HCT116 (cell line): ENCODE measurements at places on chromosomes 16 and 17. TPM values are rescaled to one million over a fixed set of nuclear protein-coding genes. Genes with fewer than 3 reads are reported as not detected.

GRCh38 chr17:17440010-17440843, 36.6 kb upstream of the MED9 start:
- peak; percentile 61 for DNase-seq
- no peak overlapping the region for H3K27ac ChIP-seq
- no peak overlapping the region for H3K4me3 ChIP-seq
- no peaks in the 10 kb centered on the region for H3K36me3 ChIP-seq
- H3K27me3 ChIP-seq, result no peaks in the 10 kb centered on the region
- peaks cover 4% of the 10 kb centered on the region for H3K4me1 ChIP-seq

- H3K36me3 ChIP-seq, result no peaks in the 10 kb centered on the region
- H3K4me3 ChIP-seq, result no peak overlapping the region
- H3K27me3 ChIP-seq, result no peaks in the 10 kb centered on the region
- H3K27ac ChIP-seq, result peak overlapping the region; percentile 57
- H3K4me1 ChIP-seq, result peaks cover 18% of the 10 kb centered on the region
- DNase-seq, result peak; percentile 49
These were observed 37.0 kb upstream of the ZNF750 start for GRCh38 chr17:82876602-82877379.

- DNase-seq, result no peak
- peaks cover 8% of the 10 kb centered on the region for H3K4me1 ChIP-seq
- H3K36me3 ChIP-seq, result no peaks in the 10 kb centered on the region
- no peak overlapping the region for H3K4me3 ChIP-seq
- no peaks in the 10 kb centered on the region for H3K27me3 ChIP-seq
- no peak overlapping the region for H3K27ac ChIP-seq
These were observed 33.6 kb upstream of the CCR7 start for GRCh38 chr17:40598619-40599467.

GRCh38 chr16:21989133-21989532, 11.8 kb downstream of the PDZD9 start:
- no peak overlapping the region for H3K4me3 ChIP-seq
- H3K27ac ChIP-seq, result no peak overlapping the region
- H3K4me1 ChIP-seq, result peaks cover 22% of the 10 kb centered on the region
- no peak for DNase-seq

- H3K4me1 ChIP-seq, result peaks cover 100% of the 10 kb centered on the region
- H3K27ac ChIP-seq, result peak overlapping the region; percentile 94
- DNase-seq, result no peak
- H3K36me3 ChIP-seq, result no peaks in the 10 kb centered on the region
- no peak overlapping the region for H3K4me3 ChIP-seq
These were observed 10.0 kb downstream of the BAIAP2 start for GRCh38 chr17:81044764-81045589.

GRCh38 chr16:522320-523096, 5.0 kb upstream of the CAPN15 start:
- DNase-seq, result no peak
- H3K27ac ChIP-seq, result no peak overlapping the region
- H3K4me3 ChIP-seq, result no peak overlapping the region

- no peak for DNase-seq
- no peaks in the 10 kb centered on the region for H3K27me3 ChIP-seq
- H3K36me3 ChIP-seq, result no peaks in the 10 kb centered on the region
- no peaks in the 10 kb centered on the region for H3K4me1 ChIP-seq
- H3K4me3 ChIP-seq, result no peak overlapping the region
These were observed 963.6 kb upstream of the GOT2 start for GRCh38 chr16:59697761-59698160.

GRCh38 chr17:73105431-73105830, 12.9 kb upstream of the SLC39A11 start:
- no peak overlapping the region for H3K4me3 ChIP-seq
- H3K27ac ChIP-seq, result no peak overlapping the region
- no peaks in the 10 kb centered on the region for H3K4me1 ChIP-seq

- H3K4me3 ChIP-seq, result no peak overlapping the region
- no peaks in the 10 kb centered on the region for H3K27me3 ChIP-seq
- no peak overlapping the region for H3K27ac ChIP-seq
- no peaks in the 10 kb centered on the region for H3K36me3 ChIP-seq
- H3K4me1 ChIP-seq, result no peaks in the 10 kb centered on the region
These were observed 28.2 kb downstream of the LAT start for GRCh38 chr16:29012913-29013553.

GRCh38 chr17:38561416-38562214, 44.1 kb downstream of the SRCIN1 start:
- no peak for DNase-seq
- peaks cover 33% of the 10 kb centered on the region for H3K4me1 ChIP-seq
- H3K4me3 ChIP-seq, result no peak overlapping the region
- no peak overlapping the region for H3K27ac ChIP-seq
- H3K36me3 ChIP-seq, result no peaks in the 10 kb centered on the region

GRCh38 chr16:27690608-27691007, 140.7 kb downstream of the KATNIP start:
- DNase-seq, result peak; percentile 21
- H3K27ac ChIP-seq, result no peak overlapping the region

DNA sequence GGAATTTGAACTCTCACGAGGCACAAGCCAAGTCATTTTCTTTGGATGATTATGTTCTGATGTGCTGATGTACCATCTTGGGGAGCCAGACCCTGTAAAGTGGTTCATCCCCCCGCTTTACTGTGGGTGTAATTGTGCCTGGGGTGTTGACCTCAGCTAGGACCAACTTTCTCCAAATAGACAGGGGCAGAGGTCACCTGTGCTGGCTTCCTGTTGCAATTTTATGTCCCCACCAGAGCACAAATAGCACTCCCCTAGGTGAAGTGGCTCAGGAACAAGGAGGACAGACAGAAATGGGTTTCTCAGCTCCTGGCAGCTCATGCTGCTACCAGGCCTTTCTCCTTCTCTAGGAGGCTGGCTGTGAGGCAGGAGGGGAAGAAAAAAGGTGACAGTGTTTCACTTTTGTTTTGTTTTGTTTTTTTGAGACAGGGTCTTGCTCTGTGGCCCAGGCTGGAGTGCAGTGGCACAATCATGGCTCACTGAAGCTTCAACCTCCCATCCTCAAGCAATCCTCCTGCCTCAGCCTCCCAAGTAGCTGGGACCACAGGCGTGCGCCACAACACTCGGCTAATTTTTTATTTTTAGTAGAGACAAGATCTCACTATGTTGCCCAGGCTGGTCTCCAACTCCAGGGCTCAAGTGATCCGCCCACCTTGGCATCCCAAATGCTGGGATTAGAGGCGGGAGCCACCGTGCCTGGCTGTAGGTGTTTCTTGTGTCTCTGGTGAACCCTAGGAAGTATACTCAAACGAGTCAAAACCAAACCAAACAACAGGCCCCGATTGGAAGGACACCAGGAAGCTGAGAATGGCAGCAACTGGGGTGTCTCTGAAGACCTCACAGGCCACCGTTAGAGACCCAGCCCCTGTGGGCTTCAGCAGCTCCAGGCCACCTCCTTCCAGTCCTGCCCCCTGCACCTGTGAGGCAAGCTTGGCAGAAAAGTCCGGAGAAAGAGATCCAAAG, 32.5 kb upstream of the WFIKKN2 start:
- H3K4me1 ChIP-seq, result no peaks in the 10 kb centered on the region
- no peak overlapping the region for H3K4me3 ChIP-seq
- no peak overlapping the region for H3K27ac ChIP-seq
- no peaks in the 10 kb centered on the region for H3K36me3 ChIP-seq
- no peaks in the 10 kb centered on the region for H3K27me3 ChIP-seq

DNA sequence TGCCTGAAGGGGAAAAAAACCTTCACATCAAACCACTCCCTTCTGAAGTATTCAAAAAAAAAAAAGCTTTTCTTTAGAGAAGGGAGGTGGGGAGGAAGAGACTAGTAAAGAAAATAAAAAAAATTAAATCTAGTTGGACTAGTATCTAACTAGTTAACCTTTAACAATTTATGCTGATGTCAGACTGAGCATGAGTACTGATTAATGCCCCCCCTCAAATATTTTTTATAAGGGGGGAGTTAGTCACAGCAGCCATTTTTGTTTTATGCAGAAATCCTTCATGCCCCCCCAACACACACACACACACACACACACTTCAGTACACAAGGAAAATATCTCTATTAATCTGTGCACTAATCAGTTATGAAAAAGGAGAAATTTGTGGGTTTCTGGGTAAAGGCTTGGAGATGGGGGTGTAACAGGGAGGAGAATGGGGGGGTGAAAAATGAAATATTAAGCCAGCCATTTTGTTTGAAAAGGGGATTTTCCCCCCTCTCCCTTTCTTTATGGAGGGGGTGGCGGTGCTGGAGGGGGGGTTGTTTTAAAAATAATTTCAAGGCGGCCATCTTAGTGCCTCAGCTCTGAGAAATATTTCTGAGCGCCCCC, 4.7 kb upstream of the CHD3 start:
- no peaks in the 10 kb centered on the region for H3K27me3 ChIP-seq
- peaks cover 41% of the 10 kb centered on the region for H3K4me1 ChIP-seq
- H3K27ac ChIP-seq, result no peak overlapping the region; the same call in 1 of the 2 replicates
- H3K4me3 ChIP-seq, result peak overlapping the region; percentile 52
- peaks cover 3% of the 10 kb centered on the region; the same call in 1 of the 2 replicates for H3K36me3 ChIP-seq

DNA sequence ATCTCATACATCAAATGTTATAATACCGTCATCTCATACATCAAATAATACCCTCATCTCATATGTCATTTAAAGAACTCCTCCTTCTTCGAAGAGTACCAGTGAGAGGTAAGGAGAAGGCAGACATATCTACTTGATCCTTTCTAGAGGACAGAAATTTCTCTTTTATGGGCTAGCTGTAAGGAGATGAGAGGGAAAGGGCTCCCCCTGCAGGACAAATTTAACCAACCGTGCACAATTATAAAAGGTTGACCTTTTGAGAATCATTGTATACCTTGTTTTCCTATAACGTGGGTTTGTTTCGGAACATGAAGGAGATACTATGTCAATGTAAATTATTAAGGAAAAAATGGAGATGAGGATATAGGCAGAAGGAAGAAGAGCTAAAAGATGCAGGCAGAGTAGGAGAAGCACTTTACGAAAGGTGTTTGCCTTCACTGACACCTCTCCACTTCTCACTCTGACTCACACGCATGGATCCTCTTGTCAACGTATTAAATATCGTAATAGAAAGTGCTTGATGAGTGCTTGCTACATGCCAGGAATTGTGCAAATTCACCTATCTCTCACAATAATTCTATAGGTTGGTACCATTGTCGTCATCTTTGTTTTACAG, 465.9 kb upstream of the ERCC4 start:
- DNase-seq, result peak; percentile 4
- no peaks in the 10 kb centered on the region for H3K36me3 ChIP-seq
- no peak overlapping the region for H3K4me3 ChIP-seq

GRCh38 chr16:50301626-50302471, 35.5 kb downstream of the ADCY7 start:
- no peak overlapping the region for H3K4me3 ChIP-seq
- H3K27me3 ChIP-seq, result no peaks in the 10 kb centered on the region
- H3K36me3 ChIP-seq, result no peaks in the 10 kb centered on the region
- H3K4me1 ChIP-seq, result no peaks in the 10 kb centered on the region
- DNase-seq, result no peak
- H3K27ac ChIP-seq, result no peak overlapping the region

GRCh38 chr16:28900601-28901000, 22.3 kb downstream of the ATP2A1 start:
- peaks cover 22% of the 10 kb centered on the region for H3K4me1 ChIP-seq
- H3K4me3 ChIP-seq, result no peak overlapping the region
- DNase-seq, result no peak
- no peak overlapping the region for H3K27ac ChIP-seq
- H3K27me3 ChIP-seq, result no peaks in the 10 kb centered on the region
- no peaks in the 10 kb centered on the region for H3K36me3 ChIP-seq

DNA sequence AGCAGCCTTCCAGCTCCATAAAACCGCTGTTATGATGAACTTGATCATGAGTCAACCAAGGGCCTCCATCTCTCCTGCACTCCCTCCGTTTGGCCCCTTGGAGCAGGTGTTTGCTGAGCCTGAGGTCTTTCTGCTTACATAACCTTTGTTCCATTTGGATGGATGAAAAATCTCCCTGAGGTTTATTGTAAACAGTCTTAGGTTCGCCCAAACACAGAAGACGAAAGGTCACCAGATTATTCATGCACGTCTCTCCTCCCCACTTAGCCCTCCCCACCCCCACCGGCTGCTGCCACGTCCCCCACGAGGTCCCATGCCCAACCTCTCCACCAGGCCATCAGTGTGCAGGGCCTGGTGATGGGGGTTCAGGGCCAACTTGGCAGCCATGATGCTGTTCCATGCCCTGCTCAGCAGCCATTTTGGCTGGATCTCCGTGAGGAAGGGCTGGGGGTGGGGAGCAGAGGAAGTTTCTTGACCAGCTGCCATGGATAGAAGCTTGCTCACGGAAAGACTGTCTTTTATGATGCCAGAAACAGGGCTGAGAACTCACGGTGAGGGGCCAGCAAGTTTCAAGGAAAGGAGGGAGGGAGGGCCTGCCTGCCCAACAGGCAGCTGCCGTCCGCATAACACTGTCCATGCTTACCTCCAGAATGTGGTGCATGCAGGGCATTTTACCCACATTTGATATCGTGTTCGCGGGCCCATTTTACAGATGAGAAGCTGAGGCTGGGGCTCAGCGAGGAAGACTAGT, 47.8 kb upstream of the FOXF1 start:
- H3K27ac ChIP-seq, result no peak overlapping the region
- no peak for DNase-seq
- no peak overlapping the region for H3K4me3 ChIP-seq
- H3K4me1 ChIP-seq, result no peaks in the 10 kb centered on the region

GRCh38 chr16:46790599-46791270, 40.2 kb downstream of the C16orf87 start:
- no peak for DNase-seq
- no peak overlapping the region for H3K4me3 ChIP-seq
- H3K4me1 ChIP-seq, result no peaks in the 10 kb centered on the region
- no peaks in the 10 kb centered on the region for H3K36me3 ChIP-seq
- H3K27ac ChIP-seq, result no peak overlapping the region

DNA sequence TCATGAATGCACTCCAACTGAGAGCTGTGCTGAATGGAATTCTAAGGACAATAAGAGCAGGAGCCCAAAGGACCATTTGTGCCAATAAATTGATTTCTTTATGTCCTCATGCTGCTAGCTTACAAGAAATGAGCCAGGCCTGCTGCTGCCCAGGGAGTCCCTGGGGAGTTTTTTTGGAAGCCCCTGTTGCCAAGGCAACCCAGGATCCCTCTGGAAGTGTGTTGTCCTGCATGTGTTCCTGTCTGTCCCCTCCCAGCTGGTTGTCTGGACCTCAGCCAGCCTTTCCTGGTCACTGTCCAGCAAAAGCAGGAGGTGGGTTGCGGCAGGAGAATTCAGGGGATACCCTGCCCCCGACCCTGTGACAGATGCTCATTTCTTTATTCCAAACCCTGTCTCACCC, 51.0 kb upstream of the GPRC5B start:
- no peak overlapping the region for H3K27ac ChIP-seq
- no peaks in the 10 kb centered on the region for H3K4me1 ChIP-seq
- DNase-seq, result no peak
- H3K27me3 ChIP-seq, result 0 out of 2 replicates have a peak, but pooled peaks cover 4% of the 10 kb centered on the region

GRCh38 chr17:10600571-10600970, 51.1 kb upstream of the MYH2 start:
- no peak overlapping the region for H3K27ac ChIP-seq
- H3K36me3 ChIP-seq, result no peaks in the 10 kb centered on the region
- no peak for DNase-seq
- H3K27me3 ChIP-seq, result peaks cover 46% of the 10 kb centered on the region
- H3K4me1 ChIP-seq, result no peaks in the 10 kb centered on the region

Gene PTX4
- total RNA-seq, result not detected

Gene MYH1
- total RNA-seq, result not detected

Gene CSH1
- not detected for total RNA-seq

Gene KRTAP4-4
- not detected for total RNA-seq

Gene ACSM2A
- not detected for total RNA-seq

Gene CCL7
- not detected for total RNA-seq

Gene XAF1
- 0.25 TPM for total RNA-seq
